HS-5 (cell line): ENCODE measurements at places on chromosomes 13 and 19.

DNA sequence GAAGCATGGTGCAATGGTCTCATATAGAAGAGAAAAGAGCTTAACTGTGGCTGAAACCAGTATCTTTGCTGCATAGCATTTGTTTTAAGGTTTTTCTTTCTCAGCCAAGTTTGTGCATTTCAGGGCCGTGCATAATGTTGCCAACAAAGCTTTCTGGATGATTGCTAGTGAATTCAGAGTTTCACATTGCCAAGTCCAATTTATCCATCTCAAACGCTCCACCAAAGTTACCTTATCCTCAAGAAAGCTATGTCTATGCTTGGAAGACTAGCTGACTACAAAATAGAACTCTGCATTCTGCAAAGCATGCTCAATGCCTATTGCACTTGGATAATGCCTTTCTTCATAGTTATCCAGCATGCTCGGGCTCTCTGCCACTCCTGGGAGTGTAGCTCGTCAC, 535.8 kb upstream of the SGCG start:
- no peak for DNase-seq

DNA sequence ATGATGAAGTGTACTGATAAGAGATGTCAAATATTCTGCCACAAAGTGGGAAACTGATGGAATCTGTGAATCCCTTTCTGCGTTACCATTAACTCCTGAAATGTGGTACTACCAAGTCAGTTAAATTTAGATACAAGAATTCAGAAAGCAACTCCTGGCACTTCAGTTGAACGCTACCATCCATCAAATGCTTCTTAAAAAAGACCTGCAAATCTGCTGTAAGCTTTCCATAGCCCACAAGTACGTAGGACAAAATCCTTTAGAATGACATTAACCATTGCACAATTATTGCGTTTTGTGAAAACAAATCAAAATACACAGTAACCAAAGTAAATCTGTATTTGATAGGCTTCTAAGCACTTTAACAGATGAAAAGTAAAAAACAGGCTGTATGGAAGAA, 5.4 kb downstream of the SMAD9 start:
- no peak for DNase-seq

GRCh38 chr13:37795326-37795725, 74.2 kb downstream of the TRPC4 start:
- DNase-seq = no peak

DNA sequence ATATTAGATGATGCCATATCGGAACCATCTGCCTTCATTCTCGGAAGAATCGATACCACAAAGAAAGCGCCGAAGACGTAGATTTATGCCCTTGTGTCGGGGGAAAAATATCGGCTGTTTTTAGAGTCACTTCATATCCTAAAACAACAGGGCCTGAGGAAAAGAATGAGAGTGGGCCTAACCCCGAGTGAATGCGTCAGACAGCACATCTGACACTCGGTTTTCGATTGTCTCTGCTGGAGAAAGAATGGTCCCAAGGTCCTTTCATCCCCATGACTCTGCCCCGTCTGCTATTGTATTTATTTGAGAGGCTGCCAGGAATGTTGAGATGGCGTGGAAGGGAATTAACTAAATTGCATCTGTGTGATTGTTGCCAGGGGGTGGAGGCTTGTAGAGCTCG, 46.1 kb downstream of the CHST8 start:
- no peak for DNase-seq

DNA sequence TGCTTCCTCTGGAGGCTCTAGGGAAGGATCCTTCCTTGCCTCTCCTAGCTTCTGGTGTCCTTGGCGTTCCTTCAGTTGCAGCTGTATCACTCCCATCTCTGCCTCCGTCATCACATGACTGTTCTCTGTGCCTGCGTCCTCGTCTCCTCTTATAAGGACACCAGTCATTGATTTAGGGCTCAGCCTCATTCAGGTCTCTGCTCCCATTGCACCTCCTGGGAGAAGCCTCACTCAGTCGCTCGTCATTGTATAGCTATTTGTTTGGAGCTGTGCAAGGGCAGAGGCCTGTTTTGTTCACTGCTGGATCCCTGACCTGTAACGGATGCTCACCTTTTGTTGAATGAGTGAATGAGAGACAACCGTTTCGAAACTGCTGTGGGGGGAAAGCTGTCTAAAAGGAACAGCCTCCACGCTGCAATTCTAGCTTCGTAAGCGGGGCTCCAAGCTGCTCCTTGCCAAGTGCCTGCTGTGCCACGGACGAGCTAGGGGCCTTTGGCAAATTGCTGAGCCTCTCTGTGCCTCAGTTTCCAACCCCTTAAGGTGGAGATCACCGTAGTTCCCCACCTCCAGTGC, 17.2 kb downstream of the BRSK1 start:
- DNase-seq = no peak

- DNase-seq = no peak
These were observed 674 bp downstream of the TRPC4 start for GRCh38 chr13:37868691-37869505.

GRCh38 chr13:79560954-79561353, 80.0 kb downstream of the NDFIP2 start:
- no peak for DNase-seq

- no peak for DNase-seq
These were observed at the start of gene CDC34 for GRCh38 chr19:531753-532560. CDC34 (plus strand) TSS chr19:531760; CDS start chr19:531932, 172 bp downstream.

GRCh38 chr19:48982280-48982679, 10.8 kb downstream of the GYS1 start:
- no peak for DNase-seq

DNA sequence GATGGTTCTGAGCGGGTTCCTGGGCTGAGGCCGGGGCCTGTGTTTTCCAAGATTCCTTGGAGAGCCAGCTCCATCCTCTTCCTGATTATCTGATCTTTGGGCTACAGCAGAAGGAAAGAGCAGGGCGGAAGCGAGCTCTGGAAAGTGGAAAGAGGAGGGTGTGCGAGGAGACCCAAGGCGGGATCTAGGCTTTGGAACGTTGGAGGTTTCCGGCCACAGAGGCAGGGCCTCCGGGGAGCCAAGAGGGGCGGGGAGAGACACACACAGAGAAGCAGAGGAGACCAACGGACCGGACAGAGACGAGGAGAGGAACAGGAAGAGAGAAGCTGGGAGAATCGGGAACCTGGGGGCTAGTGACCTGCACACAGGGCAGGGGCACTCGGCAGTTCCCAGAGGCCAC, at the start of gene CLEC11A:
Gene CLEC11A (plus strand): TSS at position 296 of the 400 bp plus-strand sequence. CDS start 162 bp downstream, outside the sequence.
- peak; percentile 64 for DNase-seq

DNA sequence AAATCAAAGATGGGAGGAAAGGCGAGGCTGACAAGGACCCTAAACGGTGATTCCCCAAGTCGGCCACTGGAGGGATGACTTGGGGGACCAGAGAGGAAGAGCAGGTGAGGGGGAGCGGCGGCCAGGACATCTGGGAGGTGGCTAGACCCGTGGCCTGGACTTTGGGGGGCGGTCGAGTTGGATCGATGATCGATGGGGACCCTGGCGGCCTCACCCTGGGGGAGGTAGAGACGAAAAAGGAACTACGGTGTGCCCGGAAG, 7.7 kb upstream of the CIRBP start:
- DNase-seq = no peak

GRCh38 chr19:54521860-54522513, 19.4 kb downstream of the LAIR2 start:
- no peak for DNase-seq

GRCh38 chr19:30629086-30629485, 256.9 kb downstream of the ZNF536 start:
- DNase-seq = no peak

DNA sequence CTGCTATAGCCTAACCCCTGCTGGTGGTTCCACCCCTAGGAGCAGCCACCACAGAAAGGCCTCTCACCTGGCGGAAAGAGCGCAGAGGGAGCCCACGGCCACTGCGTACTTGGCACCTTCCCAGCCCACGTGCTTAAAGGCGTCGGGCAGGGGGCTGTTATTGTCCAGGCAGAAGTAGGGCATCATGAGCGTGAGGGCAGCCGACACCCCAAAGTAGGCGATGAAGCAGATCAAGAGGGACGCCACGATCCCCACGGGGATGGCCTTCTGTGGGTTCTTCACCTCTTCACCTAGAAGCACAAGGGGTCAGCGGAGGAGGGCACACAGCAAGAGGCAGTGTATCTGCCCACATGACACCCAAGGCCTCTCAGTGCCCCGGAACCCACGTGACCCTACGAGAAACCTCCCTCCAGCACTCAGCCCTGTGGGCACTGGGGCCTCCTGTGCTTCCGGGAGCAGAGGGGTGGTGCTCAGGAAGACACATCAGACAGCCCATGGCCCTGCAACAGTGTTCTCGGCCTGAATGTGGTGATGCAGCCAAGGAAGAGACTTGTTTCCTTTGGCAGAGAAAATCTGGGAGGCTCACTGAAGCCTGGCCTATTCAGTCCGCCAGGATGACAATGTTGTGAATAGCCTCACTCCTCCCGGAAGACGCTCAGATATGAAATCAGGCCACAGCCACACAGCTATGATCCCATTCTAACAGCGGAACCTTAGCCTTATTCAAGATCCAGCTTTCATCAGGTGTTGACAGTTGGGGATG, 72.1 kb downstream of the SLC7A1 start:
- no peak for DNase-seq

GRCh38 chr13:25699600-25699999, 327.8 kb downstream of the ATP8A2 start:
- no peak for DNase-seq

- no peak for DNase-seq
These were observed 1.5 kb upstream of the CIRBP start for GRCh38 chr19:1267477-1268225.

DNA sequence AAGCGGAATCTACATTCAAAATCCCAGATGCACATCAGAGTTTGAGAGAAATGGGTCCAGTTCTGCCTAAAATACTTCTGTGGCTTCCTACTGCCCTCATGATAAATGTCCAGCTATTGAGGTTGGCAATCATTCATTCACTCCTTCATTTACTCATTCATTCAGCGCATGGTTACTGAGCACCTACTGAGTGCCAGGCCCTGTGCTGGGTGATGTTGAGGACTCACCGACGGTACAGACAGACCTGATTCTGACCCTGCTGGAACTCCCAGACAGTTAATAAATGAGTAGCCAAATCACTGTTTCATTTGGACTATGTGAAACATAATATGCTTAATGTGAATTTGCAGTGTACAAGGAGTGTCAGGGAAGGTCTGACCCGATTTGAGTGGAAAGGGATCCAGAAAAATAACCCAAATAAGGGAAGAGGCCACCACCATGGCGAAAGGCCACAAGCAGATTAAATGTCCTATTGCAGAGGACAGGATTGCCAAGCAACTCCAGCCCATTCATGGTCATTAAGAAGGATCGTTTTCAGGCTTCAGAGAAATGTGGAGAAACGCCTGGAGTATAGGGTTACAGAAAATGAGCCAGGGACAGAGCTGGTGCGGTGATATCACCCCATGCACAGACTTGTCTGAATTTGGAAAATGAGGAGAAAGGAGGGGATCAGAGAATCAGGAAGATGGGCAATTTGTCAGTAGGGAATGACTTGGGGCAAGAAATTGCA, 20.5 kb downstream of the DYRK1B start:
- no peak for DNase-seq

DNA sequence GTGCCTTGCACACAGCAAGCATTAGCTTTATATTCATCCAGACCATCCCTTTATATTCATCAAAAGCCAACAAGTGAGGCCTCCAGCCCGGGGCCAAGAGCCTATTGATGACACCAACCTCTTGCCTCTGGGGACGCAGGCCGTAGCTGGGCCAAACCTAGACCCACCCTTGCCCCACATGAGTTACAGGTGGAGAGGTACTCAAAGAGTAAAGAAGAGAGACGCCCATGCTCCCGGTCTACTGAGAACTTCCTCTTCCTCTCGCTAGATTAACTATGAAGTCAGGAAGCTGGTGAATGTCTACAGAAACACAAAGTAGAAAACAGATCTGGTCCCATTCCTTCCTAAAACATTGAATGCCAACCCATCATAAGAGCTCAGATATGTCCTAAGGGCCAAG, 3.8 kb upstream of the MLNR start:
- DNase-seq = no peak

DNA sequence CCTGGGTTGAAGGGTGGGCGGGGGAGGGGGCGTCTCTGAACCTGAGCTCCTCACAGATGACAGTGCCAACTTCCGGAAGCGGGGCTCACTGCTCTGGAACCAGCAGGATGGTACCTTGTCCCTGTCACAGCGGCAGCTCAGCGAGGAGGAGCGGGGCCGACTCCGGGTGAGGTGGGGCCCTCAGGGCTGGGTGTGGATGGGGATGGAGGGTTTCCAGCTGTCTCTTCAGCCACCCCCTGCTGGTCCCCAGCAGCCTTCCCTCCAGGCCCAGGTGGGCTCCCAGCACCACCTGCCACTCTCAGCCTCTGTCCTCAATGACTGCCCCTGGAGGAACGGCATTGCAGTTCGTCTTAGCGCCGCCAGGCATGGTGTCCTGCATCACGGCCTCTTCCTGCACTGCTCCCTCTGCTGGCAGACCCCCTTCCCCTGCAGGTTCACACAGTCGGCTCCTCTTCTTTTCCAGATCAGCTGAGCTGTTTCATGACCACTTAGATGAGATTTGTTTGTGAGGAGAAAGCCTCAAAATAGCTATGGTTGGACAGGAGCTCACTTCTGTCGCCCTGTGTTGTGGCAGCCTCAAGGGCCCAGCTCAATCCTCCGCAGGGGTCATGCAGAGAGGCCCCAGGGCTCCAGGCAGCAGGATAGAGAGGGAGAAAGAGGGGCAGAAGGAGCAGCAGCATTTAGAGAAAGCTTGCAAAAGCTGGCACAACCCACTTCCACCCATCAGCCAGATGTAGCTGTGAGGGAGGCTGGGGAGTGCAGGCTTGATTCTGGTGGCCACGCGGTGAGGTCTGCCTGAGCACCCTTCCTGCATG, 2.5 kb upstream of the GARIN5A start:
- no peak for DNase-seq

DNA sequence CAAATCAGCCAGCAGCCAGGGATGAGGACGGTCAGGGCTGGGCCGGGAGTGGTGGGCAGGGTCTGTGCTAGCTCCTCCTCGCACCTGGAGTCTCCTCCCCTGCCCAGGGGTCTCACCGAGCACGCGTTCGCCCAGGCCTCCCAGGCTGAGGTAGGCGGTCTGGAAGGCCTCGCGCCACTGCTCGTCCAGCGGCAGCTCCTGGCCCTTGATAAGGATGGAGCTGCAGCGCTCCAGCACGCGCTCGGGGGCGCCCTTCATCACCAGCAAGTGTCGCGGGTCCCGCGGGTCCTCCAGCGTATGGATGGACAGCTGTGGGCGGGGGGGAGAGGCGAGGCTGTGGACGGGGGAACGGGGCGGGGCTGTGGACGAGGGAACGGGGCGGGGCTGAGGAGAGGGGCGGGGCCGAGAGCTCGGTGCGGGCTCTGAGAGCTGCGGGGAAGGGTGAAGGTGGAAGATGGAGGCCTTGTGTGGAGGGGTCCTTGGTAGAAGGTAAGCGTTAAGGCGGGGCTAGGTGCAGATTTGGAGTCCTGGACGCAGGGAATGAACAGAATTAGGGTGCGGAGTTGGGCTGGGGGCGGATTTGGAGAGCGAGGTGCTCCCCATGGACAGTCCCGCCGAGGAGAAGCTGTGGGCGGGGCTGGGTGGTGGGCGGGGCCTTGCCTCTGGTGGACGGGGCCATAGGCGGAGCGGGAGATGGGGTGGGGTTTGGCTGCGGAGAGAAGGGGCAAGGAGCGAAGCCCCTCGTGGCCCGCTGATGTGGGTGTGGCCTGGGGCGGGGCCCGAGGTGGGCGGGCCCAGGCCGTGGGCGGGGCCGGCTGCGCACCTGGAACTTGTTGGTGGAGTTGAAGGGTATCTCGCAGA, 5.7 kb downstream of the ATP4A start:
- DNase-seq = no peak

GRCh38 chr13:78100486-78100885, 181.9 kb upstream of the EDNRB start:
- no peak for DNase-seq
